Activated naive CD4-positive, alpha-beta T cell treated with Interleukin-2 at 50 U/mL for 16 hours (primary cell): ENCODE measurements at places on chromosomes 12 and 14.

DNA sequence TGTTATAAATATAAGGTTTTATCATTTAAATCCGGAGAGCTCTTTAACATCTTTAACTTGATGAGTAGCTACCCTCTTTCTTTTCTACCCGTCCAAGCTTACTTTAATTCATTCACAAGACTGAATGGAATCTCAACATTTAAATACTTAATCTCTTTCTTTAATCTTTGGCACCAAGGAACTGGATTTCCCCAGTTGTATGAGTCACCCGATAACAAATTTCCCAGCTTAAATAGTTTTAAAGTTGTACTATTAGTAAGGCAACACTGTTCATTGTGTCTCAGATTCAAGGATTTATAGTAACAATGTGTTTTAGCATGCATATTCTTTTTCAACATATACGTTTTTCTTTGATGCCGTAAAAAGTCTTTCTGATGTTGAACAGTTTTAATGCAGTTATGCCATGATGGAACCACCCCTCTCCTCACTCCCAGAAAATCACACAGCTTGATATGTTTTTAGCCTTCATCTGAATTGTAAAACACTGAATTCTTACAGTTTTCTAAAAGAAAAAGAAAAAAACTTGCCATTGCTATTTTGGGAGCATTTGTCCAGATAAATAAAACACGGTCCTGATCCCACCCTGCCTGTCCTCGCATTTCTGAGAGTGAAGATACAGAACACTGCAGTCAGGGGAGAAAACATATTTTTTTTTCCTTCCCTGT is 16.0 kb upstream of the LRP6 start:
- DNase-seq: no peak

GRCh38 chr12:48040354-48040753 is 36.1 kb upstream of the COL2A1 start:
- DNase-seq: no peak

DNA sequence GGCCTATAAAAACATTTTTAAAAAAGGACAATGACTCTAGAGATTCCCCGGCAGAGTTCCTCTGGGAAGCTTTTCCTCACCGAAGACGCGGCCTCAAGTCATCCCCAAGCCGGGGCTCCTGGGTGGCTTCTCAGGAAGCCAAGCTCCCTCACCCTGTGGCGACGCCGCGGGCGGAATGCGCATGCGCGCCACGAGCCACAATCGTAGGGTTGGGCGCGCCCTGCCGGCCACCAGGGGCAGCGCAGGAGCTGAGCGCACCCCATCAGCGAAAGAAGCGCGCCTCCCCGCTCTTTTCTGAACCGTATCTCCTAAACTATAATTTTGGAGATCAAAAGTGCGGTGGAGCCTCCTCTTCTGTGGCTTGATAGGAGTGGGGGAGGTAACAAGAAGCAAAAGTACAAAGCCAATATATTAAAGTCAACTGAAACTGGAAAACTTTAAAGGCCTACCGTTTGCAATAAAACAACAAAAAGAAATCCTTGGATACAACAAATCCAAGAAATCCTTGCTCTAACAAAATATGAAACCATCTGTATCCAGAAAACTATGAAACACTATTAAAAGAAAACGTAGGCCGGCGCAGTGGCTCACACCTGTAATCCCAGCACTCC is 17.4 kb upstream of the CHFR start:
- peak; percentile 89 for DNase-seq

GRCh38 chr14:56490379-56490778 is 89.2 kb upstream of the TMEM260 start:
- no peak for DNase-seq

DNA sequence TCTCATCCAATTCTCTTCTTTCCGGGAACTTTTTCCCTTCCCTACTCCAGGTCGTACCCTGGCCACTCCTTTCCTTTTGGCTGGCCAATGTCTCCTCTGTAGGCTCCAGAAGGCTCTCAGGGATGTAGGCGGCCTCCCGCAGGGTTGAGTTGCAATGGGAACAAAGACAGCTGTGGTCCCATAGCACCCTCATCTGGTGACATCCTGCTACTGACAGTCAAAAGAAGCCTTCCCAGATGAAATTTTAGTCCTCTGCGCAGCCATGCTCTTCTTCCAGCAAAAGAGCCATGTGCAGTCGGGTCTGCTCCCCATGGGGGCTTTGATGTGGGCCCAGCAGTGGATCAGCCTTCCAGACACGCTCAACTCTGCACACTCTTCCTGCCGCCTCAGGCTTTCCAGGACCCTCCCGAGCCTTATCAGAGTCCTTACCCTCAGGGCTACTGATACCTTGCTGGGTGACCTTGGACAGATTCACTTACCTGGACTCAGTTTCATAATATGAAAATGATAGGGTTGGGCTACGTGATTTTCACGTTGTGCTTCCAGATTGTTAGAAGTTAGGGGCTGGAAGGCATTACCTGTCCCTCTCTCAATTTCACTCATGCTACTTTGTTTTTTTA is 5.5 kb upstream of the CELA1 start:
- DNase-seq: peak; percentile 19

- peak; percentile 99 for DNase-seq
Measured at GRCh38 chr12:53380104-53380793, at the start of gene SP1. SP1 (plus strand) TSS chr12:53380176; CDS start chr12:53380292, 116 bp downstream.

GRCh38 chr12:132502149-132502881 is 12.4 kb downstream of the FBRSL1 start:
- DNase-seq: no peak

- no peak for DNase-seq
Measured at GRCh38 chr14:61076556-61076955, 95.5 kb downstream of the SLC38A6 start.

GRCh38 chr14:81613341-81614045 is 79.8 kb upstream of the SEL1L start:
- DNase-seq: no peak

DNA sequence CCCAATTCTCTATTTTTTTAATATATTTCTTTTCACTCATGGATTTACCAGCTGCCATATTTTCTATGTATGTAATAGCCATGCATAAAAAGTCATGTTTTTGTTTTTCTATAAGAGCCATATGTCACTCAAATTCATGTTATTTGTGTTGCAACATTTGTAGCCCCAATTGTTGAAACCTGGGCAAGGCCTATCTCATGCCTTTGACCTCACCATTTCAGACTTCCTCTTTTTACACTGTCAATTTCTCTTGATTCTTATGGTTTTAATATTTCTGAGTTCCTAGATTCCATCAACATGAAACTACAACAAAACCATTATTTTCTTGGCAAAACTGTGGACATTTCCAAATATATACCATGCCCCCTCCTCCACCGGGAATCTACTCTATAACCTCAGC is 647.5 kb downstream of the C12orf50 start:
- no peak for DNase-seq

- DNase-seq: no peak
Measured at GRCh38 chr14:36346052-36346451, 25.6 kb upstream of the MBIP start.

GRCh38 chr14:47277703-47278102 is 397.7 kb downstream of the MDGA2 start:
- no peak for DNase-seq

- no peak for DNase-seq
Measured at GRCh38 chr12:110694330-110694901, 5.5 kb upstream of the HVCN1 start.

- no peak for DNase-seq
Measured at GRCh38 chr12:52061470-52062166, 8.2 kb upstream of the ATG101 start.

GRCh38 chr12:85057370-85057963 is 21.3 kb downstream of the LRRIQ1 start:
- DNase-seq: peak; percentile 2

DNA sequence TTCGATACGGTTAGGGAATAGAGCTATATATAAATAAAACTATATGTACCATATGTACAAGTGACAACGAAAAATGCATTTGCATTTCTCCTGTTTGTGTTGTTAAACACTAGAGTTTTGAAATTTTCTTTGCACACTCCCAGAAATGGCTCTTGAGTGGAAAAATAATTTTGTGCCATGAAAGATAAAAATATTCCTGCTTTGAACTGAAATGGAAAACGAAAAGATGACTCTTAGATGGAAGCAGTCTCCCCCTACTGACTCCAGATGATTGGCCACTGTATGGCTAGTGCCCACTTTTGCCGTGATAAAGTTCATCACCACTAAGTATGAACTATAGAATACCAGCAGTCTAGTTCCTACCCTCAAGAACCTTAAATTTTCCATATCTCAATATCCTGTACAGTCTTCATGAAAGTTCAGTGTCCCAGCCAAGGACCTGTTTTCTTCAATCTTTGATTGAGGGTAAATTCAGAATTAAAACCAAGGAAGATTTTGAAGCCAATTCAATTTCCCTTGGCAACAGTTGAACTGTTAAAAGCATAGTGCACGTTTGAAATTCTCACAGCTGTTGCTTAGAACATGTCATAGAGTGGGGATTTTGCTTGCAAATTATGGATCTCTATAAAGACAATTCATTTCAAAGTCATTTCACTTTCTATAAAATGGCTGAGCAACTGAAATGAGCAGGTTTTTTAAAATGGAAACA is 1.6 kb upstream of the PPP2R5E start:
- DNase-seq: no peak

- DNase-seq: no peak
Measured at GRCh38 chr14:64990296-64990695, 3.6 kb downstream of the FNTB start.

DNA sequence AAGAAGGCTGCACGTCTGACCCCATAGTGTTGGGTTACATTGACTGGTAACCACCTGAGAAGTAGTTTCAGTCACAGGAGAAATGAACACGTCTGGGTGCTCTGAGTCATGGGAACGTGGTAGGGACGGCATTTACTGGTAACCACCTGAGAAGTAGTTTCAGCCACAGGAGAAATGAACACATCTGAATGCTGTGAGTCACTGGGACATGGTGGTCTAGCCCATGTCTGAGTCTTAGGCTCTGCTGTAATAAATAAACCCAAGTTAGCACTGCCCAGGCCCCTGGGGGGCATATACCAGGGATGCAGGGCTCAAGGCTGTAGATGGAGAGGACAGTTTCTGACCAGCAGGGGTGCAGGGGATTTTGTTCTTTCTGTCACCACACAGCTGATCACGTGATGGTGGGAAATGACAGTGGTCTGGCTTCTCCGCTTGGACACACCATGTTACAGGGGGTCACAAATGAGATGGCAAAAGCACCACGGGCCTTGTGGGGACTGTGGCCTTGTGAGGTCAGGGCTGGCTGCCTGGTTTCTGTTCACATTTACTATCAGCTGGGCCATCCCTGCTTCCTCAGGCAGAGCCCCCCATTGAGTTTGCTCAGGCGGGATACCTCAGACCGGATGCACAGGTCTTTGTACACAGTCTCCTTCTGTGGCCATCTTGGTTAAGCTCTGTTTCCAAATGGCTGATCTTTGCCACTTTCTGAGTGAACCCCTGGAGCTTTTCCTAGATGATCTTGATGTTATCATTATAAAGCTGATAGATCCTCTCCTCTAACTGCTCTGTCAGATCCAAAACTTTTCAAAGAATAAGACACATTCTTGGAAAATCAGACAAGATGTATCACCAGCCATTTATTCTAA is 9.8 kb upstream of the C12orf42 start:
- DNase-seq: peak; percentile 48

DNA sequence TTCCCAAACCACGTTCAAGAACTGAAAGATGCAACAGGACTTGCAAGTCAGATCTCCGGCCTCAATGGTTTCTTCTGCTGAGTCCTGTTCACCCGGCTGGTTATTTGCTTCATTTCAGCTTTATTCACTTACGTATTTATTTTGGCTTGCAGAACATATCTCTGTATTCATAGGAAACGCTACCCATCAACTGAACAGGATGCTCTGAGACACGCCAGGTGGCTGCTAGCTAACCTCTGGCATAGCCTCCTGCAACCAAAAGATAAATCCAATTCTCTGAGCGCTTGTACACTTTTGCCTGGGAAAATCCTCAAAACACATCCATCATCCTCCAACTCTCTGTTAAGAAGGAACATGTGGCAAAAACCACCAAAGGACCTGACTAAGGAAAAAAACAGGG is 17.3 kb downstream of the MAP3K9 start:
- DNase-seq: no peak

DNA sequence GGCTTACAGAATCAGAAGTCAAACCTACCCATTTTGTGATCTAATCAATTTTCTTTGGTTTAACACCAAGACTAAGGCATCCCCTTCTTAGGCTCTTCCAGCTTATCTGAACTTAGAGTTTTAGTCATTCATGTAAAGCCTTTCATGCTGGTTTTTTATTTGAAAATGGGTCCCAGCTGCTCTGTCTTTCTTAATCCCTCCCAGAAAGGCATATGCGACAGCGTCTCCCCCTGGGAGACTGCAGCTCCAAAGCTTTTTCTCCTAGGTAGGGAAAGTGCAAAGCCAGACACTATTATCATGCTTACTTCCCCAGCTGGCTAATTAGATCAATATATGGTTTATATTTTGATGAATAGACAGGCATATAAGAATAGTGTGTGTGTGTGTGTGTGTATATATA is 96.6 kb upstream of the E2F7 start:
- DNase-seq: no peak

GRCh38 chr12:83538361-83538965 is 851.8 kb downstream of the TMTC2 start:
- no peak for DNase-seq

- no peak for DNase-seq
Measured at GRCh38 chr12:30746190-30746589, 8.6 kb downstream of the CAPRIN2 start.

DNA sequence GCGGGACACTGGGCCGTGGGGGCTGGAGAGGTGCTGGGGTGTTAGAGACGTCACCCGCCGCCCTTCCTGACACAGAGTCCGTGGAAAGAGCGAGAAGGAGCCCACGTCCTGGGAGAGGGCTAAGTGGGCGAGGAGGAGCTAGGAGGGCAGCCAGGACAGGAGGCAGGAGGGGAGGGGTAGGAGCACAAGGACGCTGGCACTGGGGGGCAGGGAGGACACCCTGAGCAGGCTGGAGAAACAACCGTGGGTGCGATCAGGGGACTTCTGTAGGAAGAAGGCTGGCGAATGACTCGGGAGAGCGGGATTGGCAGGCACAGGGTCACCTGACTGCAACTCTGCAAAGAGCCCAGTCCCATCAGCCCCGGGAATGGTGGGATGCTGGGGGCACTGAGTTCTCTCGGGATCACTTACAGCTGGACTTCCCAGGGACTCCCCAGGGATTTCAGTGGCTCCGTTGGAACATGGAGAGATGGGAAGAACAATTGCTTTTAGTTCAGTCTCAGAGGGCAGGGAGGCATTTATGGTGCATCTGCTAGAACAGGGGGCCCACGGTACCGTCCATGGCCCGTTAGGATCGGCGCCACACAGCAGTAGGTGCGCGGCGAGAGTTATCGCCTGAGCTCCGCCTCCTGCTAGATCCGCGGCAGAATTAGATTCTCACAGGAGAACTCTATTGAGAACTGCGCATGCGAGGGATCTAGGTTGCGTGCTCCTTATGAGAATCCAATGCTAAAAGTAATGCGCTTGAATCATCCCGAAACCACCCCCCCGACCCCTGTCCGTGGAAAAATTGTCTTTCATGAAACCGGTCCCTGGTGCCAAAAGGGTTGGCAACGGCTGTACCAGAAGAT is 24.3 kb downstream of the UBR7 start:
- DNase-seq: no peak

- no peak for DNase-seq
Measured at GRCh38 chr12:83850531-83850930, 1062.1 kb downstream of the SLC6A15 start.
